Ovary (tissue), 10 donors: ENCODE measurements at places on chromosomes 2 and 18. TPM values are rescaled to one million over a fixed set of nuclear protein-coding genes. Genes with fewer than 3 reads are reported as not detected.

- H3K4me3 ChIP-seq = no peak overlapping the region
- no peaks in the 10 kb centered on the region for H3K27me3 ChIP-seq
- no peak for DNase-seq
- no peaks in the 10 kb centered on the region for H3K36me3 ChIP-seq
Observed at GRCh38 chr18:27527856-27528255, 342.7 kb upstream of the CHST9 start.

- no peak for DNase-seq
- no peak overlapping the region for H3K4me3 ChIP-seq
- H3K36me3 ChIP-seq = no peaks in the 10 kb centered on the region
- no peaks in the 10 kb centered on the region for H3K27me3 ChIP-seq
- no peaks in the 10 kb centered on the region for H3K4me1 ChIP-seq
Observed at GRCh38 chr2:103287746-103288145, 525.9 kb downstream of the TMEM182 start.

DNA sequence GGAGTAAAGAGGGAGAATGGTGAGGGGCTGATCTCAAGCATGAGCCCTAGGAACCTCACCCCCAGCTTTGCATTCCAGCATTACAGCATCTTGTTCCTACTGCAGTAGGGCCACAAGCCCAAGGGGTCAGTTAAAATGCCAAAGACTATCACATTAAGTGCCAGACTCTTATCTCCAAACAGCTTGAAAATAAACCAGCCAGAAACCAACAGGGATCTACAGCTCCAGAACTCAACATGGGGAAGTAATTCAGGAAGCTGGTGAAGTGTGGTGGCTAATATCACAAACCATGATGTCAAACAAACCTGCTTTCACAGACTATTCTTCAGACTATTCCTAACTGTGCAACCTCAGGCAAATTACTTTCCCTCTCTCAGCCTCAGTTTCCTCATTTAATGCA, 278.3 kb downstream of the TNS1 start:
- DNase-seq = no peak
- H3K27me3 ChIP-seq = no peaks in the 10 kb centered on the region
- H3K36me3 ChIP-seq = no peaks in the 10 kb centered on the region
- H3K4me3 ChIP-seq = no peak overlapping the region
- no peak overlapping the region for H3K27ac ChIP-seq

GRCh38 chr2:239190921-239191885, 209.6 kb downstream of the HDAC4 start:
- no peaks in the 10 kb centered on the region for H3K36me3 ChIP-seq
- no peak overlapping the region for H3K27ac ChIP-seq
- H3K4me1 ChIP-seq = peaks cover 2% of the 10 kb centered on the region
- no peak overlapping the region for H3K4me3 ChIP-seq
- no peak for DNase-seq

- peaks cover 3% of the 10 kb centered on the region for H3K27me3 ChIP-seq
- H3K4me3 ChIP-seq = no peak overlapping the region
- H3K36me3 ChIP-seq = no peaks in the 10 kb centered on the region
- DNase-seq = no peak
- no peak overlapping the region for H3K27ac ChIP-seq
- H3K4me1 ChIP-seq = no peaks in the 10 kb centered on the region
Observed at GRCh38 chr2:181036445-181036844, 56.0 kb downstream of the UBE2E3 start.

- no peak overlapping the region for H3K4me3 ChIP-seq
- H3K27ac ChIP-seq = no peak overlapping the region
- H3K27me3 ChIP-seq = no peaks in the 10 kb centered on the region
Observed at GRCh38 chr18:64528646-64529045, 379.8 kb upstream of the LINC00305 start.

DNA sequence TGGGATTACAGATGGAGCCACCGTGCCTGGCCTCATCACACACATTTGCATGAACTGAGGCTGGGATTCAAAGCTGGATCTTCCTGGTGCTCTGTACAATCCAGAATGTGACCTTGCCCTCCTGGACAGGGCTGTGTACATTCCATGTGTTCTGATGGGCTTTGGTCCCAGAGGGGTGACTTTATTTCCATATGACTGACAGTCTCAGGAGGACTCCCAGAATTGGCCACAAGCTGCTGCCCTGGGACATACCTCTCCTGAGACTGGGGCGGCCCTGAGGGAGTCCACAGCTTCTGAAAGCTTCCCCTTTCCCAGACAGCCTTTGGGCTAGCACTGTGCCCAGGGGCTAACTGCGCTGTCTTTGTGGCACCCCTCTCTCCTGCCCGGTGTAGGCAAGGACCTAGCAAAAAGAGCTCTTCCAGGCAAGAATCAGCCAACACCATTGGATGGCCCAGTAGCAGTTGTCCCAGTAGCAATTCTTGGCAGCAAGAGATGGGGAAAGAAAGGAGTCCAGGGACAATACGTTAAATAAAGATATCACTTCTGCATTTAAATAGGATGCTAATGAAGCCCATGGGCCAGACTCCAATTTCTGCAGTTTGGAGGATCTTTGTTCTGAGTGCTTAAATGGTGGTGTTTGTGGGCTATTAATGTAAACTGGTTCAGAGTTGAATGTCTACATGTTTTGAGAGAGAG, 26.4 kb upstream of the ZNF532 start:
- no peak for DNase-seq
- H3K27ac ChIP-seq = no peak overlapping the region
- H3K36me3 ChIP-seq = no peaks in the 10 kb centered on the region
- no peak overlapping the region for H3K4me3 ChIP-seq
- no peaks in the 10 kb centered on the region for H3K27me3 ChIP-seq
- H3K4me1 ChIP-seq = no peaks in the 10 kb centered on the region

The TPRKB gene
- polyA plus RNA-seq = 41.7 TPM

The GALNT5 gene
- 0.22 TPM for polyA plus RNA-seq
